ENCODE measurements at places on chromosomes 16 and 17.

DNA sequence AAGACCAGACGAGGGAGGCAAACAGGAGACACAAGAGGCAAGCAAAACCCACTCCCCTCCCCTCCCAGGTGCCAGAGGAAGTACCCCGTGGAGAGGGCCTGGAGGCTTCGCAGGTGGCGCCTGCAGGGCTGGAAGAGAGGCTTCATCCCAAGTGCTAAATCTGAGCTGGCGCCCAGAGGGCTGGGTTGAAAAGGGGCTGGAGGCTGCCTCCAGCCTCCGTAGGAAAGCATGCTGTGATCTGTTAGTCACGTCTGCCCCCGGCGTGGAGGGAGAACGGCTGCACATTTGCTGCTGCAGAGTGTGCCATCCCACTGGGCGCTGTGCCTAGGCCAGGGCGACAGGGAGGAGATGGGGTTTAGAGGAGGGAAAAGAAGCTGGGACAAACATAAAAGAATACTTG, 16.9 kb downstream of the RPH3AL start:
- DNase-seq: no peak

- no peak for DNase-seq
Observed at GRCh38 chr17:56700919-56701420, 107.5 kb downstream of the NOG start.

DNA sequence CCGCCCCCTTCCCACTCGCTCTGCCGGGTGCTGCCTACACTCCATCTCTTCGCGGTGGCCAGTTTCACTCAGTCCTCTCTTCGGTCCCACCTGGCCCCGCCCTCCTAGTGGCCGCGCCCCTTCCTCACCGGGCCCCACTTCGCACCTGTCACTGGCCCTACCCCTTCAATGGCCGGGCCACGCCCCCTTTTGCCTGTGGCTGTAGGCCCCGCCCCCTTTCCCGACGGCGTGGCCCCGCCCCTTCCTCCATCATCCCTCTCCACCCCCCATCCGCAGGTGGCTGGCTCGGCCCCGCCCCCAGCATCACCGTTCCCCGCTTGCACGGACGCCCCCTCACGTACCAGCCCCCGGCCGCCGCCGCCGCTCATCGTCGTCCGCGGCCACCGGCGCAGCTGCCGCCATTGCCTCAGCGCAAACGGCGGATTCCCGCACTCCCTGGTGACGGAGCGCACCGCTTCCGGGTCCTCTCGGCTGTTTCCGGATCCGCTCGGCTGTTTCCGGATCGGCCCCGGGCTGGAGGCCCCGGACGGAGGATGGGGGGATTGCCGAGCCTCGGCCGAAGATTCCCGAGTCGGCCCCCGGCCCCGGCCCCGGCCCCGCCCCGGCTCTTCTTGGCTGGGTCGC, at the start of gene RABEP2:
TSS of gene RABEP2 (minus strand) at position 477 of the 624 bp plus-strand sequence. CDS start at position 402, 75 bp downstream.
- DNase-seq: peak; percentile 80

DNA sequence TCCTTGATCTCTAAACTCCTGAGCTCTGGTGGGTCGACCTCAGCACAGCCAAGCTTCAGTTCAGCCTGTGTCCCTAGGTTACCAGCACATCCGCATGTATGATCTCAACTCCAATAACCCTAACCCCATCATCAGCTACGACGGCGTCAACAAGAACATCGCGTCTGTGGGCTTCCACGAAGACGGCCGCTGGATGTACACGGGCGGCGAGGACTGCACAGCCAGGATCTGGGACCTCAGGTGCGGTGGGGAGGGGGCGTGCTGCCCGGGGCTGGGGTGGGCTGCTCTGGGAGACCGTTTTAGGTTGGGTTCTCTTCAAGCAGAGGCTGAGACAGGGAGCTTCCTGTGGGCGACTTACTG, 1.1 kb downstream of the MLST8 start:
- no peak for DNase-seq

DNA sequence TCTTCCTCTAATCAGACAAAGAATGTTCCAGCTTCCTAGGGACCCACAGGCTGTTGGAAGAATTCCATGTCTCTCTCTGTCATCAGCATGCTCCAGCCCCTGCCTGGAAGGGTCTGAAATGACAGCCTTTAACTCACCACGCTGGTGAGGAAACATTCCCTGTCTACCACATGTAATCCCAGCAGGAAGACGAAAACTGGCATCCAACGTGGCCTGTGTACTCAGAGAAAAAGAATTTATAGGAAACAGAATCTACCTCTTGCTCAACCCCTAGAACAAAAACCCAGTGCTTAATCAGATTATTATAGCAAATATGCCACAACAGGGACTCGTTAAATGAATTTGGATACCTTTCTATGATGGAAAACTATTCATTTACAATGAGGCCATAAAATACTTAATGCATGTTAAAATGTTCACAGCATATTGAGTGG, 147.3 kb upstream of the FOXF1 start:
- no peak for DNase-seq

DNA sequence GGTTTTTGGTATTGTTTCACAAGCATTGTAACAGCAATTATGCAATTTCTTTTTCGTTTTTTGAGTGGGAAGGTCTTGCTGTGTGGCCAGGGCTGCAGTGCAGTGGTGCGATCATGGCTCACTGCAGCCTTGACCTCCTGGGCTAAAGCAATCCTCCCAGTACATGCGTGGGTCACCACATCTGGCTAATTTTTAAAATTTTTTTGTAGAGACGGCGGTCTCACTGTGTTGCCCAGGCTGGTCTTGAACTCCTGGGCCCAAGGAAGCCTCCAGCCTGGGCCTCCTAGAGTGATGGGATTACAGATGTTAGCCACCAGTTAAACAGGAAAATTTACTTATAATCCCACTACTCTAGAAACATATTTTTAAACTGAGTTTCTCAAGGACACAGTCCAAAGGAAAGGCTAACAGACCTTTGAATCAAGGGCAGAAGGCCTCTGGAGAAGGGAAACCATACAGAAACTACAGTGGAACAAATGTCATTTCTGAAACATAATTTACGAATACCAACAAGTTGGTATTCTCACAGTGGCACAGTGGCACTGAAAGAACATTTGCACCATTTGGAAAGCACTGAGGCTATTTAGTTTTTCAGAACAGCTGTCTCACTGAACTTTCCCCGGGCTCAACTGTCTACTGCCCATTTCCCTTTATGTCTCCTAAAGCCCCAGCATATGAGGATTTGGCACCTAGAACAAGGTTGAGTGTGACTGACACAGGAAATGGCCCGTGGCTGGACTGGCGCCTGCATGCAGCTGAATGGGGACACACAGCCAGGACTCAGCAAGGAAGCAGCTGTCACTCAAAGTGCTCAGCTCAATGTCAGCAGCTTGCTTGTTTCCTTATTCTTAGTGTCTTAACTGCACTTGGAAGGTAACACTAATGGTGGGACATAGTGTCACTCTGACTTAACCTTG, 2.8 kb upstream of the PRKAR1A start:
- DNase-seq: peak; percentile 77

- no peak for DNase-seq
Observed at GRCh38 chr16:68077866-68078700, 7.1 kb upstream of the NFATC3 start.

DNA sequence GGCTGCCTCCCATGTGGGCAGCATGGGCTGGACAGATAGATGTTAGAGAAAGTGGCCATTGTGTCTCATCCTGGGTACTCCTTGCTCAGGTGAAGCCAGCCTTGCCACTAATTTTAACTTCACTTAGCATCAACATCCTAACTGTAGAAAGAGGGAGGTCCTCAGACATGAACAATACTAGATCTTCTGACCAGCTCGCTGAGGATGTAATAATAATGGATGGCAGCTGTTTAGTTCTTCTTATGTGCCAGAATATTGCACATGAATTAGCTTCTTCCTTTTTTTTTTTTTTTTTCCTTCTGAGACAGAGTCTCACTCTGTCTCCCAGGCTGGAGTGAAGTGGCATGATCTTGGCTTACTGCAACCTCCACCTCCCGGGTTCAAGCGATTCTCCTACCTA, 232.4 kb downstream of the CCDC182 start:
- DNase-seq: no peak

GRCh38 chr17:72804949-72805707, 287.4 kb downstream of the SLC39A11 start:
- no peak for DNase-seq

DNA sequence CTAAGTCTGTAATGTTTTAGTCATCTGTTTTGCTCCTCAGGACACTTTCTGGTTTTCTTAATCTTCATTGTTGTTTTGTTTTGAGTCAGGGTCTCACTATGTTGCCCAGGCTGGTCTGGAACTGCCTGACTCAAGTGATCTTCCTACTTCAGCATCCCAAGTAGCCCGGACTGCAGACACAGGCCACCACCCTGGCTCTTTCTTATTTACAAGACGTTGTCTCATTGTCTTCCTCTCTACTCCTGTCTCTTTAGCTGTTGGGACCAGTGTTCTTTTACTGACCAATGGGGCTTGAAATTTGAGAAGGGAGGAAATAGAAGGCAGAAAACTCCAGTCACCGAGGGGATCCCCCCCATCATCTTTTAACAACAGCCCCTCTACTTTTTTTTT, 1.2 kb downstream of the SCPEP1 start:
- DNase-seq: no peak

GRCh38 chr16:47644166-47644565, 183.0 kb downstream of the PHKB start:
- DNase-seq: no peak

GRCh38 chr17:5354310-5354709, 65.2 kb downstream of the NUP88 start:
- no peak for DNase-seq

GRCh38 chr16:79248351-79248750, 352.2 kb downstream of the MAF start:
- no peak for DNase-seq

DNA sequence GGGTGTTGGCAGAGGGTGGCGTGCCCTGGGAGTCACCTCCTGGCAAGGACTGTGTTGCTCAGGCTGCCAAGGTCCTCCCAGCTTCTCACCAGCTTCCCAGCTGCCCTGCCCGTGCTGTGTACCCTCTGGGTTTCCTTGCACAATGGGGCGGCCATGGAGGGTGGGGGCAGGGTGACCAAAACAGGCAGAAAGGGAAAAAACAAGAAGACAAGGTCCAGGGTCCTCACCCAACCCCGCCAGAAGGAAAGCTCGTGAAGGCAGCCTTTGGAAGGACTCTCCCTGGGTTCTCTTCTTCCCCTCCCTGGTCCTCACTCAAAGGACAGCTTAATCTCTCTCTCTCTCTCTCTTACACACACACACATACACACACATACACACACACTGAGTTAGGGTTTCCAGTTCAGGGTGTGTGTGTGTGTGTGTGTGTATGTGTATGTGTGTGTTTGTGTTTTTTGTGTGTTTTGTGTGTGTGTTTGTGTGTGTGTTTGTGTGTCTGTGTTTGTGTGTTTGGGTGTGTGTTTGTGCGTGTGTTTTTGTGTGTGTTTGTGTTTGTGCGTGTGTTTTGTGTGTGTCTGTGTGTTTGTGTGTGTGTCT, 2.0 kb downstream of the SLC13A5 start:
- DNase-seq: no peak

DNA sequence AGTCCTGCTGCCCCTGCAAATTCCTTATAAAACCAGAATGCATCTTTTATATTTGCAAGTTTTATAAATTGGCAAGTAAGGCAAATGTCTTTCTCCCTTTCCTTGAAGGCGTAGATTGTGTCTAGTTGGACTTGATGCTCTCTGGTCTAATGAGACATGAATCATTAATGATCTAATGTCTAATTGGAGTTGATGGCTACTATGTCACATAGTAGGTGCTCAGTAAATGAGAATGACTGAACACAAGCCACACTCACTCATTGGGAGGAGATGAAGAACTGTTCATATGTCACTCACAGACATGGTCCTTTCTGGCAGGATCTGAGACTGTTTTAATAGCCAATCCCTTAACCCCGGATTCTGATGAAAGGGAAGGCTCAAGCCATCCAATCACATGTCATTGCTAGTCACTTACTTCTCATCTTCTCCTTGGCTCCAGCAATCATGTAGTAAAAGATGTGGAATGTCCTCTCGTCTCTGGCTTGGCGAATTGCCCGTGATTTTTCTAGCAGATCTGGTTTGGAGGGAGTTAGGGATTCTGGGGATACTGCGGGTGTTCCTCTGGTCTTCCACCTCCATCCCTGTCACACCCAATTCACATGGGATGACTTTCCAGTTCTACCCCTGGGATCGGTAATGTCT, 81.0 kb downstream of the MYH11 start:
- DNase-seq: no peak

- DNase-seq: no peak
Observed at GRCh38 chr17:69870751-69871199, 204.2 kb upstream of the KCNJ16 start.

DNA sequence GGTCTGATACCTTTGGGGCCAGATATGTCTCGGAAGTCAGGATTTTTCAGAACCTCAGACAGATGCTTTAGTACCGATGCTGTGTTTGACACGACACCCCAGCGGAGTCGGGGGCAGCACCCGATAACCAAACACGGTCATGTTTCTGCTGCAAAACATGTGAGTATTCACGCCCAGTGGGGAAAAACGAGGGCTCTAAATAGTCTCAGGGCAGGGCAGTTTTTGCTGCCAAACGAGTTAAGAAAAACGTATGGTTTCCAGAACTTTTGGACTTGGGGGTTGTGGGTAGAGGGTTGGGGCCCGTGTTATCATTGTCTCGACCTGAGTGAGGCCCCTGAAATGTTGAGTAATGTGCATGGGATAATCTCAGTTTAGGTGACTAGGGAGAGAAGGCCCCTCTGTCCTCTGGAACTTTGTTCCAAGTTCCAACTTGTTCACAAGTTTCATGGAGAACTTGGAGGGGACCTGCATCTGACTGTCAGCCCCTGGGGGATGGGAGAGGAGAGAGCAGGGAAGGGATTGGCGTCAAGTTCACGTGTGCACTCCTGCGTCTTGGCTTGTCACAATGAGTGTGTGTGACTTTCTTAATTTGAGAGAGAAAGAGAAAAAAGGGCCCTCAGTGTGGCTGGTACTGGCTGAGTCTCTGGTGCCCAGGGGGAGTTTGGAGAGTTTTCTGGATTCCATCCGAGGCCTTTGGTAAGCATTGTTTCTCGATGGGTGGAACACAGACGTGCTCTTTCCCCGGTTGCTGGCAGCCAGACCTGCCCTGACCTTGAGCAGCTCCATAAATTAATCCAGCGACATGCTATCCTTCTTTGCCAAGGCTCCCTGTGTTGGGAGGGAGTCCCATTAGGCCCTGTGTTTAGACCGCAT, 83.9 kb upstream of the CIBAR2 start:
- DNase-seq: no peak

DNA sequence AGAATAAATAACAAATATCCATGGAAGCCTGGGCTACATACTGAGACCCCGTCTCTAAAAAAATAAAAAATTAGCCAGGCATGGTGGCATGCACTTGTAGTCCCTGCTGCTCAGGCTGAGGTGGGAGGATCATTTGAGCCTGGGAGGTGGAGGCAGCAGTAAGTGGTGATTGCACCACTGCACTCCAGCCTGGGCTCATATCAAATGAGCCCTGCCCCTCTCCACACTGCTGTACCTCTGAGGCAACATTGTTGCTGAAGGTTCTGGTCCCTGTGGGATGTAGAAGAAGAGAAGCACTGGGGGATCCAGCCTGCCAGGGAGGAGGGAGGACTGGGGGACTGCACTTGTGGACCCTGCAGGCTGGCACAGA, 11.4 kb upstream of the ARHGAP23 start:
- DNase-seq: no peak

- DNase-seq: no peak
Observed at GRCh38 chr16:2157480-2158261, 2.1 kb downstream of the TRAF7 start.
